AG09319 (cell line): ENCODE measurements at places on chromosomes 5 and 9.

- no peak for DNase-seq
These were observed 213.8 kb downstream of the ADCY2 start for GRCh38 chr5:7609726-7610125.

- DNase-seq, result no peak
These were observed 205.6 kb upstream of the ADAMTSL1 start for GRCh38 chr9:18268381-18268780.

DNA sequence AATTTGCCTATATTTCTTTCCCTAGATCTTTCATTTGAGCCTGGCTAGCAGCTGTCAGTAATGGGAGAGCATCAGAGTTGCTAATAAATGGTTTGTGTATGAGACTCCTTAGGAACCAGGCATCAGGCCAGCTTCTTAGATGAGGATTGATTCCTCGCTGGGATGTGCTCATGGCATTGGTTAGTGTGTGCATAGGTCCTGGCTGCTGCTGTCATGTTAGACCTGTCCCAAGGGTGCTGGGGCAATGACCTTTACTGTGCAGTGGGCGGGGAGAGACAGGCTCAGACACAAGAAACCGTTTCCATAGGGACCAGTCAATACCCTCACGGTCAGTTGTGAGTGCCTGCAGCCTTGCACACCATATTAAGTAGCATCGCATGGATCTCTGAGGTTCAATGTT lies 112.3 kb upstream of the NR3C1 start:
- peak; percentile 54 for DNase-seq

- no peak for DNase-seq
These were observed 102.2 kb downstream of the FGF18 start for GRCh38 chr5:171521679-171522078.

GRCh38 chr5:126315341-126315740 lies 107.9 kb upstream of the GRAMD2B start:
- DNase-seq, result no peak

- DNase-seq, result no peak
These were observed 26.9 kb upstream of the RAPGEF6 start for GRCh38 chr5:131661933-131662332.

- DNase-seq, result no peak
These were observed 146.8 kb downstream of the PAPPA start for GRCh38 chr9:116300360-116300870.

DNA sequence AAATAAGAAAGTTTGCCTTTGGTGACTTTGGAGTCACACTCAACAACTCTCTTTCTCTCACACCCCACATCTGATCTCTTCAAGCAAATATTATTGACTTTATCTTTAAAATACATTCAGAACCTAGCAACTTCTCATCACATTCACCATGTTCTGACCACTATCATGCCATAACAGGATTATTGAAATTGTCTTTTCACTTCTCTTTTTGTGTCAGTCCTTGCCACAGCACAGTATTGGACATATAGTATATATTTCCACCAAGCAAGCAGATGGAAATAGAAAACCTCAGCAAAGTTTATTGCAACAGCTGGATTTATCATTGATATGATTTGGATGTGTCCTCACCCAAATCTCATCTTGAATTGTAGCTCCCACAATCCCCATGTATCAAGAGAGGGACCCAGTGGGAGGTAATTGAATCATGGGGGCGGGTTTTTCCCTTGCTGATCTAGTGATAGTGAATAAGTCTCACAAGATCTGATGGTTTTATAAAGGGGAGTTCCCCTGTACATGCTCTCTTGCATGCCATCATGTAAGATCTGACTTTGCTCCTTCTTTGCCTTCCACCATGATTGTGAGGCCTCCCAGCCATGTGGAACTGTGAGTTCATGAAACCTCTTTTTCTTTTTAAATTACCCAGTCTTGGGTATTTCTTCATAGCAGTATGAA lies 26.9 kb upstream of the ITGA1 start:
- no peak for DNase-seq

DNA sequence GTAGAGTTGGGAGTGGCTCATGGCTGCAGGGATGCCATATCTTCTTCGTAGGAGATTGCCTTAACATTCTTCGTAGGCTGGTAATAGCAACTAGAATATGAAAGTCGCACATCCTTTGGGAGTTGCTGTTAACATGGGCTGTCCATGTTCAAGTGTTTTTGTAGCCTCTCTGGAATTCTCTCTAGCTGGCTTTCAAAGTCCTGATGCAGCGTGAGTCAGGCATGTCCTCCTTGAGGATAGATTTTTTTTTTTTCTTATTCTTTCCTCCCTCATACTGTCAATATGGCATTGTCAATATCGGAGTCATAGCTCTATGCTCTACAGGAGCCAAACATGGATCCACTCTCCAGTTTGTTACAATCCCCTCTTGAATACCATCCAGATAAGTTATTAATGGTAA lies 494.8 kb upstream of the WWC1 start:
- no peak for DNase-seq

DNA sequence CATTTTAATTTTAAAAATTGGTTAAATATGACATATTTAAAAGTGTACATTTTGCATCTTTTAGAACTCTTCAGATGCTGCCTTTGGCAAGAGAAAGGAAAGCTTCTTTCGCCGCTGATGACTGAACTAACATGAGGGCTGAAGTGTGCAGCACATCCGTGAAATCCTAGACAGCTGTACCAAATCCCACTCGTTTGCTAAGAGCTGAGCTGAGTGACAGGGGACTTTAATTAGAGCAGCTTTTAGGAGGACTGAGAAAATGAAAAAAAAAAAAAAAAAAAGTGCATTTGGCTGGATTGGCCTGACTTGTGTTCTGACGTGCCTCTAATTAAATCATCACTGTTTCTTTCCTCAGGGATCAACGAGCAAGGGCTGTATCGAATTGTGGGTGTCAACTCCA lies 271.3 kb downstream of the ARHGAP26 start:
- no peak for DNase-seq
